Activated CD4-positive, alpha-beta memory T cell treated with anti-CD3 and anti-CD28 coated beads for 36 hours (primary cell): ENCODE measurements at places on chromosomes 5 and 9.

GRCh38 chr5:64646169-64646568 is 44.1 kb upstream of the SHISAL2B start:
- no peak for DNase-seq

DNA sequence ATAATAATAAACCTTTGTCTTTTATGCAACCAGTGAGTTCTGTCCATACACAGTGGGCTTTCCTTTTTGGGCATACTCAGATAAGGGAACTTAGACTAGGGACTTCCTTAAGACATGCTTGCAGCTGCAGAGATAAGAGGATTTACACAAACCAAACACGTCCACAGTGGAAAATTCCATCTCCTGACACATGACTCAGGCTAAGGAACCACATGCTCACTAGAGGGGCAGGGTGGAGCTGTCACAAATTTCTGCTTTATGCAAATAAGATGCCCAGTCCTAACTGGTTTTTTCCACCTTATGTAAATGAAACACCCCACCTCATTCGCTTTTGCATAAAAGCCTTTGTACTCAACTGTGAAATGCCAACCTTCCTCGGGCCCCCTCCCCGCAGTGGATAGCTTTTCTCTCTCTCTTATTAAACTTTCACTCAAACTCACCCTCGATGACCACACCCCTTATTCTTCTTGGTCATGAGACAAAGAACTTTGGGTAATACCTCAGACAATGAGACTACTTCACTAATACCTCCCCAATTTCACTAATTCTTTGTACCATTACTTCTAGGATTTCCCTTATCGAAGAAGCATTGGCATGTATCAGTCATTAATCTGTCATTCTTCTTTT is 170.3 kb upstream of the FTMT start:
- no peak for DNase-seq

DNA sequence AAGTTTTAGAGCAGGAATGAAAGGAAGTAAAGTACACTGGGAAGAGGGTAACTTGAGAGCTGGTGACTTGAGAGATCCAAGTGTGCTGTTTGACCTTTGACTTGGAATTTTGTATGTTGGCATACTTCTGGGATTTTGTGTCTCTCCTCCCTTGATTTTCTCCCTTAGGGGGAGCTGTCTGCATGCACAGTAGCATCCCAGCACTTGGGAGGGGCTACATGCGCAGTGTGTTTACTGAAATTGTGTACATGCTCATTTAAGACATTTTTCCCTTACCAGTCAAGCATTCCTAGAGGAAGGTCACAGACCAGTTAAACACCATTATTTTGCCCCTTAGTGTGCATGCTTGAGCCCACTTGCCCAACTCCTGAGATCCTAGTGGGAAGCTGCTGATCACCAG is 120.1 kb downstream of the ZNF622 start:
- DNase-seq: no peak

GRCh38 chr5:9549941-9550340 is 4.1 kb upstream of the SEMA5A start:
- no peak for DNase-seq

DNA sequence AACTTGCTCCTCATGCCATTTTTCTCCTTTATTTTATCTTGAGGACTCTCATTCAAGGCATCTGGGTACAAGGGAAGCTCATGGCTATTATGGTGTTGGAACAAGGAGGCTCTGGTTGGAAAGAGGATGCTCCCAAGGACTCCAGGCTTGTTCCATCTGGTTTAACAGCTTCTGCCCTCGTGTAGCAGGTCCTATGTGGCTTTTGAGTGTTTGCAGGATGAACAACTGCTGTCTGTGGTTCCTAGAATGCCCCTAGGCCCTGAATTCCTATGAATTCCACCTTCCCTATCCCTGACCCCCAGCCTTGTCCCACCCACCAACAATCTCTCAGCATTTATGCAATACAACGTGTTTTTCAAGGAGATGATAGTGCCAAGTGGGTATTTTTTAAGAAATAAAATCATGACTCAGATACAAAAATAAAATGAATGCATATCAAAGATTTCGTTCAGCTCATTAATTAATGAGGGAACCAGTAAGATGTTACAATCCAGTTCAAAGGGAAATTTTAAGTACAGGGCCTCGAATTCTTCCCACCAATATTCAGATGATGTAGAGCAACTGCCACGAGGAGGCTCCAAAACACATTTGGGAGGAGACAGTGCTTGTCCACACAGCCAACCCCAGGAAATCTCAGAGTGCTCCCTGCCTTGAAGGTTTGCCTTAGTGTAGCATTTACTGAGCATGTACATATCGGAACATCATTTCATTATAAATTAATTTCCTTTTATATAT is 182.0 kb downstream of the MUSK start:
- DNase-seq: no peak

DNA sequence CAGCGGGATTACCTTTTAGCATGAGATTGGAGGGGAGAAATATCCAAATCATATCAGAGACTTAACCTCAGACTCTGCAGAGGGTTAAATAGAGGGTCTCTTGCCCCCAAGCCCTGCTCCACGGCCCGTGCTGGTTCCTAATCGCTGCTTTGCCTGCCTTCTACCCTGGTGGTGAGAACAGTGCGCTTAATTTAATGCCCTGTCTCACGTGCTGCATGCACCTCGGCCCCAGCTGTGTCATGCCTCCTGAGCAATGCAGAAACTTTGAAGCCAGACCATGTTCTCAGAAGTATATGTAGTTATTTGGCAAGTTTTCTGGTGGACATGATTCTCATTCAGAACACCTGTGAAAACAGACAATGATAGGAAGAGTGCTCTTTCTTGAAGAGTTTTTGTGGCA is 1.4 kb downstream of the OTULIN start:
- peak; percentile 78 for DNase-seq

GRCh38 chr5:101435768-101436167 is 532.7 kb upstream of the ST8SIA4 start:
- DNase-seq: no peak

GRCh38 chr5:178107756-178108310 is 5.5 kb upstream of the N4BP3 start:
- no peak for DNase-seq

GRCh38 chr5:9268226-9268625 is 277.6 kb downstream of the SEMA5A start:
- DNase-seq: no peak

- no peak for DNase-seq
Measured at GRCh38 chr5:174589599-174589998, 134.8 kb upstream of the MSX2 start.

DNA sequence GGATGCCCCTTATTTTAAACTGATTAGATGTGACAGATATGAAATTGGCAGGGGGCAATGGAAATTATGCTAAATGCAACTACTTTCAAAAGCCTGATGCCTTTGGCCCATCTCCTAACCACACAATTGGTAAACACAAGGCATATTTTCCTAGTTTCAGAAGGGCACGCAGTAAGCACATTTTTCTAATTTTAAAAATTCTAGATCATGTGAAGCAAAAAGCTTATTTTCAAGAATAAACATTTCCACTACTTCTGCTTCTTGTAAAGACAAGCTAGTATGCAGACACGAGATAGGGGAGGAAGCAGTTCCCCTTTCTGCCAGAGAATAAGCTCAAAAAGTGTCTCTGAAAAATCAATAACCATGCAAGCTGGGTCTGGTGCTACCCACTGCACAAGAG is 67.7 kb downstream of the ABCA1 start:
- DNase-seq: no peak

DNA sequence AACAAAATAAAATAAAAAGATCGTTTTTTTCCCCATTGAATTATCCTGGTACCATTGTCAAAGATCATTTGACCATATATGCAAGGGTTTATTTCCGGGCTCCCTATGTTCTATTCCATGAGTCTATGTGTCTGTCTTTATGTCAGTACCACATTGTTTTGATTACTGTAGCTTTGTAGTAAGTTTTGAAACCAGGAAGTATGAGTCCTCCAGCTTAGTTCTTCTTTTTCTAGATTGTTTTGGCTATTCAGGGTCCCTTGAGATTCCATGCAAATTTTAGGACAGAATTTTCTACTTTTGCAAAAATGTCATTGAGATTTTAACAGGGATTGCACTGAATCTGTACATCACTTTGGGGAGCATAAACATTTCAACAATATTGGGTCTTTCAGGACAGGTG is 18.7 kb upstream of the EEIG1 start:
- DNase-seq: no peak

GRCh38 chr5:38751103-38751502 is 94.7 kb upstream of the OSMR start:
- DNase-seq: no peak

DNA sequence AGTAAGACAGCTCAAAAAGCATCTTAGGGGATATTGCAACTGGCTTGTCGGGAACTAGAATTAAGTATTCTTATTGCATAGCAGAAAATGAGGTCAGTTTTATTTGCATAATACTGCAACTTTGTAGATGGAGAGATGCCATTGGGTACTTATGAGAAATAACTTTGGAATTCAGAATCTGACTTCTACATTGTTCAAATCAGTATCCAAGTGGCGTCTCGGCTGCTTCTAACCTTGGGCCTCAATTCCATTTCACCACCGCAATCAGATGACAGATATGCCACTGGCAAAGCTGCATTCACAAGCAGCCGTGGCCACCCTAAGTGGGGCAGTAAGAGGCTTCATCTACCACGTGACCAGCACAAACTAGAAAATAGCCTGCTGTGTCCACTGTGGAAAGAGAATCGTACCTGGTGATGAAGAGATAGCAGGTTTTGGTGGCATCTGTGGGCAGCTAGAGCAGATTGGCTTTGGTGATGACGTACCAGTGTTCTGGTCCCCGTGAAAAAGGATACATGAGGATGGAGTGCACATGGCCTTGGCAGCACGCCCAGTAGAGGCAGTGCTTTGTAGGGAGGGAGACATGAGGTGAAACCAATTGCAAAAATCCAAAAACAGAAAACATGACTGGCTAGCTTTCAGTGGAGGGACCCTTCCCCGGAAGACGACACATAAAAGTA is 116.6 kb downstream of the KLHL3 start:
- no peak for DNase-seq

GRCh38 chr5:56447232-56447631 is 214.1 kb upstream of the ANKRD55 start:
- no peak for DNase-seq

DNA sequence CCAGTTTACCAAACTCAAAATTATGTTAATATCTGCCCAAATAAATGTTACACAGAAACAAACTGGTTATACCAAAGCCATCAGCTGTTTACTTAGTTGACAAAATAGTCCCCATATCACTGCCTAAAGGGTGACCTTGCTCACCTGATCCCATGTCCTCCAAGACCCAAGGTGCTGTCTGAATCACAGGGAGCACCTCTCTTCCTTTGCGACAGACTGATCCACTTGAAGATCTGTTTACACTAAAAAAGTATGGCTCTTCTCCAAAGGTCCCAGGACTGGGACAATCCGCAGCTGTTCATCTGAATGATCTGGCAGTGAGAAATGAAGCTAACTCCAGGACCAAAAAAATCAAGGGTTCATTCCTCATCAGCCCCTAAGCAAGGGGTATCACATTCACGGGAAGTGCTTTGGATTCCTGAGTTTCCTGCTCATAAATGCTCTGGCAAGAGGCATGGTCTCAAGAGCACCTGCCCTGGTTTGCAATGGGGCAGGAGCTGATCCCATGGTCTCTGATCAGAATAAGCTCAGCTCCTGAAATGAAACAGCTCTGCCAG is 5.0 kb downstream of the PRUNE2 start:
- DNase-seq: no peak

GRCh38 chr9:123262338-123262737 is 6.0 kb downstream of the STRBP start:
- no peak for DNase-seq

- no peak for DNase-seq
Measured at GRCh38 chr5:115160975-115161475, 8.7 kb downstream of the TRIM36 start.

DNA sequence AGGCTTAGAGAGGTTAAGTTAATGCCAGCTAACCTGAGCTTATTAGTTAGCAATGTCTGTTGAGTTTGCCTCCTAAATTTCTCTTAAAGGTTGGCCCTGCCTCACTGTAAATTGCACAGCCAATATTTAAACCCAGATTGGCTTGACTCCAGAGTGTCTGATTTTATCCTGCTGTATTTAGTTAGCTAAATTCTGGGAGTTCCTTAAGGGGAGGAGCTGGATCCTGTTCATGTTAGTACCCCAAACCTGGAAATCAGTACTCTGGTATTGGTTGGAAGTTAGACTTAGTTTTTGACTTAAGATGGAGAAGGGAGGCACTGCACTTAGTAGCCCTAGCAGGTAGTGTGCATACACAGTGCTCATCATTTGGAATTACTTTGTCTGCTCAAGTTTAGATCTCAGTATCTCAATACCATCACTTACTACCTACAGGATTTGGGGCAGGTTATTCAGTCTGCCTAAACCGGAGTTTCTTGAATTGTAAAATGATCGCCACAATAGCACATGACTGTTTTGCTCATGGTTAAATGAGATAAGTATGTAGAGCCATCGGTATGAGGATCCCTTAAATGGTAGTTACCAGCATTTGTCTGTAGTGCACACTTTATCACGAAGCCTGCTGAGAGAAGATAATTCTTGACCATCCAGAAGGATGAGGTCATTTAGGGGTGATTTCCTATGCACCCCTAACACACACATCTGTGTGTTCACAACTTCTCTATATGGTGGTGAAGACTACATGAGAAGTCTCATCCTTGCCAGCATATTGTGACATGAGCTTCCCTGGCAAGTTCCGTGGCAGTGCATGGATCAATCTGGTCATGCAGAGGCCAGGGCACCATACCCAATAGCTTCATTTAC is 264.8 kb upstream of the TRIM32 start:
- no peak for DNase-seq

DNA sequence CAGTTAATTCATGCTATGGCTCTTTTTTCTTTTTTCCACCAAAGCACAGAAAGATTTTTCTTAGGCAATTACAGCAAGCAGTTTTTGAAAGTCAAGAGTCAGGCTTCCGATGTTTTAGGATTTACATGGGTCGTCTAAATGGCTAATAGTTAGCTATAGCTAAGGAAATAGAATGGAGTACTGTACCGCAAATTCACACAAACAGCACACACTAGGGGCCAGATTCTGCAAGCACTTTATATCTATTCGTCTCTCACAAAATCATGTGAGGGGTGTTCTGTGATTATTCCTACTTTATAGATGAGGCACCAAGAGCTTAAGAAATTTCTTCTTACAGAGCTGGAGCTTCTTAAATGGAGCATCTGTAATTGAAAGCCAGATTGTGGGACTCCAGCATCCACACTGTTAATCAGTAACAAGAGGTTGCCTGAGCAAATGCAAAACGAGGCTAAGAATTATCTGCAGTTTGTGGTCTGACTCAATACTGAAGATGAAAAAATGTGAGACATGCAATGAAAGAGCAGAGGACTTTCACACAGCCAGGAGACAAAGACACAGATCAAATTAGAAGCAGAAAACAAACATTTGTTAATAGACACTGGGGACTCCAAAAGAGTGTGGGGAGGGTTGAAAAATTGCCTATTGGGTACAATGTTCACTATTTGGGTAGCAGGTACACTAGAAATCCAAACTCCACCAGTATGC is 62.7 kb upstream of the CTXN3 start:
- DNase-seq: no peak

- DNase-seq: no peak
Measured at GRCh38 chr5:68778484-68778883, 315.3 kb upstream of the SLC30A5 start.
